Activated naive CD4-positive, alpha-beta T cell treated with Interleukin-2 at 50 U/mL for 16 hours (primary cell): ENCODE measurements at places on chromosomes 13 and 19.
A peak's percentile ranks its signal among the peaks of the same experiment; 100 is the strongest.

- peak; percentile 29 for DNase-seq
Observed at GRCh38 chr19:51123381-51123800, 1.3 kb upstream of the SIGLEC9 start.

- DNase-seq = no peak
Observed at GRCh38 chr13:45332831-45333219, 8.2 kb downstream of the TPT1 start.

GRCh38 chr19:11382898-11383705, 1.0 kb downstream of the EPOR start:
- DNase-seq = peak; percentile 40

GRCh38 chr13:112809332-112810315, 119.8 kb downstream of the ATP11A start:
- no peak for DNase-seq

- DNase-seq = no peak
Observed at GRCh38 chr19:14507704-14508542, 10.3 kb downstream of the DNAJB1 start.

GRCh38 chr13:45048890-45049407, 59.6 kb downstream of the GPALPP1 start:
- no peak for DNase-seq

GRCh38 chr13:110574161-110574560, 12.6 kb upstream of the RAB20 start:
- DNase-seq = no peak

DNA sequence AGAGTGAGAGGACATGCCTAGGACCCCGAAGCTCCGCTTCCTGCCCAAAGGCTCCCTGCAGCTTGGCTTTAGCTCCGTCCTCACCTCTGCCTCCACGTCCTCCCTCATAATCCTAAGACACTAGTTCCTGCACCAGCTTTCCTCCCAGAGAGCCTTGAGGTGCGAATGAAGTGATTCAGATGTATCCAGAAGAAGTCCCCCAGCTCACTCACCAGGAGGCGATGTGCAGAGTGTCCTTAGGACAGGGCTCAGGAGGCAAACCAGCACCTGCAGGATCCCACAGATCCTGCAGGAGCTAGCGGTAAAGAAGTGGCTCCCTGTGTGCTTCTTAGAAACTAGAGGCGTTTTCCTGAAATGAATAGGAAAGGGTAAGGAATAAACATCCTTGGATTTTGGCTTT, 109.7 kb downstream of the HSPH1 start:
- DNase-seq = no peak

DNA sequence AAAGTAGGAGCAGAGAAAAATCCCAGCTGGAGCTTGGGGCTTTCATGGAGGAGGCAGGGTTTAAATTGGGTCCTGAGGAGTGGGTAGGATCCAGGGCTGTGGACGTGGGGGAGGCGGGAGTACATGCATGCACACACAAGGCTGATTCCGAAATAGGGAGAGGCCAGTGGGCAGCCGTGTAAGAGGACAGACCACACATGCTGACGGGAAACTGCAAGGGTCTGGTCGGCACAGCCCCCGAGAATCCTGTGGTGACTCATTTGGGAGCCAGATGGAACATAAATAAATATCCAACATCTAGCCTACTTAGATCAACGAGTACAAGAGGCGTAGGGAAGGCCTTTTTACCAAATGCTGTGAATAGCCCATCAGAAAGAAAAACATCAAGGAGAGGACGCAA, 216.3 kb upstream of the ZNF507 start:
- DNase-seq = no peak

- no peak for DNase-seq
Observed at GRCh38 chr19:35281303-35281702, 1.0 kb upstream of the HAMP start.

DNA sequence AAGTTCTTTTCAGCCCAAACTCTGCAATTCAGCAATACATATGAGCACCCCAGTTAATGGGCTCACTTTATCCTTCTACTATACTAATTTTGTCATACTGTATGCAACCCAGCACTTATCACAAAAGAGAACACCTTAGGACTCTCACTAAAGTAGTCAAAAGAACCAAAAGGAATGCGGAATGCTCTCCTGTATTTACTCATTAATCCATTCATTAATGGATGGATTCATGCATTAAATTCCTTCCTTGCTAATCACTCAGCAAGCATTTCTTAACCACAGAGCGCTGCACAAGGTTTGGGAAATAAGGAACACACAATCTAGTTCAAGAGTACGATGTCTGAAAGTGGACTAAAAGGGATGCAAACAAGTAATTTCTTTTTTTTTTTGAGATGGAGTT, 12.8 kb upstream of the DOCK9 start:
- DNase-seq = no peak

DNA sequence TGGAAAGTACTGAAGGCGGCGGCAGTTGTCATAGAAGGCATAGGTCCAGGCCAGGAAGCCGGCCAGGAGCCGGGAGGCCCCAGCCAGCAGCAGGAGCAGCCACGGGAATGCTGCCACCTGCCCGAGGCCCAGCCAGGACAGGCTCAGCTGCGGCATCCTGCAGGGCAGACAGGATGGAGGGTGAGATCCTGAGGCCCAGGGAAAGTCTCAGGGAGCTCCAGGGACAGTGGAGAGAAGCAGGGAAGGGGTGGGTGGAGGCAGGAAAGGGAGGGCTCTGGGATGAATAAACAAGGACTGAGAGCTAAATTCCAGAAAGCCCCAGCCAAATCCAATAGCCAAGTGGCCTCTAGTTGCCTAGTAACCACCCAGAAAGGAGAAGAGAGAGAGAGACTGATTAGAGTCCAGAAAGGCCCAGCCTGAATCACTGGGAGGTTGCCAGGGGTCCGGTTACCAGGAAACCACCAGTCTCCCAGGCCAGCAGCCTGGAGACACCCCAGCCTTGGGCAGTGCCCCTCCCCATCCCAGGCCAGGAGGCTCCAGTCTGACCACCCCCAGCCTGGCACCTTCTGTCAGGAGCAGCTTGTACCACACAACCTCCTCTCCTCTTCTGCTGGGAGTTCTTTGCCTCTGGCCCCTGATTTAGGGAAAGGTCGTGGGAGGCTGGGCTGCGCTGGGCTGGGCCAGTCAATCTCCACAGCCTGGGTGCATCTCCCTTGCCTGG, 7.5 kb upstream of the OR10H5 start:
- no peak for DNase-seq

DNA sequence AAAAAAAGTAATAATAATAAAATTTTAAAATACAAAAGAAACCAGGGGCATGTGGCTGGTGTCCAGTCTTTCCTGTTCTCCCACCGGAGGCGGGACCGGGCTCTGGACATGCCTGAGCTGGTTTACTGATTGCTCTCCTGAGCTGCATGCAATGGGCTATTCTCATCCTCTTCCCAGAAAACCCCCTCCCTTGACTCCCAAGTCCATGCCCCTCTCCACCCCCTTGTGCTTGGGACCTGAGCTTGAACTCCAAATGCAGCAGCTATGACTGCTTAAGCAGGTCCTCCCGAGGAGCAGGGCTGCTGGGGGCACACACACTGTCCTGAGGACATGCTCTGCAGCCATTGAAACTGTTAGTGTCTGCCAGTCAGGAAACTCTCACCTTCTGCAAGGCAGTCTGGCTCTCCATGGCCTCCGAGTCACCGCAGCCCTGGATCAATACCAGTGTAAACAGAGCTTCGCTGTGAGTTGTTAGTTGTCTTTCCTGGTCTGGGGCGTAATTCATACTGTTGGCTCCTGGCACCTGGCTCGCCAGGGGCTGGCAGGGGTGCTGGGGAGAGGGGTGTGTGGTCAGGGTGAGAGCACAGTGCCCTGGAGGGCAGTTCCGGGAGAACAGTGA, 41.6 kb upstream of the CHST8 start:
- no peak for DNase-seq

DNA sequence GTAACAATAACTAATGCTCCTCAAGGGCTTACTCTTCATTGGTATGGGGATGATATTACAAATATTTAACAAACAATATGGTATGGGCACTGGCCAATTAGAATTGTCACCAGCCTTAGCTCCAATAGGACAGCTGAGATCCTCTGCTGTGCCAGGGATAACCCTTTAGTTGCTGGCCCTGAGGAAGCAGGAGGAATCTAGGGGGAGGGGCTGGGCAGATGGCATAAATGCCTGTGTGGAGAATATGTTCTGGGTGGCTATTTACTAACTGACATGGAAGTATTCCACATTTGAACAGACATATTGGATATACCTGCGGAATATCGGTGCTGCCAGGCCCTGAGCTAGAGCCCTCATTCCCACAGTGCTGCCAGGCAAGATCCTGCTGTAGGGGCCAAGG, 16.6 kb upstream of the LRCH1 start:
- DNase-seq = no peak

GRCh38 chr19:49570997-49571676, 9.2 kb downstream of the NOSIP start:
- DNase-seq = no peak

DNA sequence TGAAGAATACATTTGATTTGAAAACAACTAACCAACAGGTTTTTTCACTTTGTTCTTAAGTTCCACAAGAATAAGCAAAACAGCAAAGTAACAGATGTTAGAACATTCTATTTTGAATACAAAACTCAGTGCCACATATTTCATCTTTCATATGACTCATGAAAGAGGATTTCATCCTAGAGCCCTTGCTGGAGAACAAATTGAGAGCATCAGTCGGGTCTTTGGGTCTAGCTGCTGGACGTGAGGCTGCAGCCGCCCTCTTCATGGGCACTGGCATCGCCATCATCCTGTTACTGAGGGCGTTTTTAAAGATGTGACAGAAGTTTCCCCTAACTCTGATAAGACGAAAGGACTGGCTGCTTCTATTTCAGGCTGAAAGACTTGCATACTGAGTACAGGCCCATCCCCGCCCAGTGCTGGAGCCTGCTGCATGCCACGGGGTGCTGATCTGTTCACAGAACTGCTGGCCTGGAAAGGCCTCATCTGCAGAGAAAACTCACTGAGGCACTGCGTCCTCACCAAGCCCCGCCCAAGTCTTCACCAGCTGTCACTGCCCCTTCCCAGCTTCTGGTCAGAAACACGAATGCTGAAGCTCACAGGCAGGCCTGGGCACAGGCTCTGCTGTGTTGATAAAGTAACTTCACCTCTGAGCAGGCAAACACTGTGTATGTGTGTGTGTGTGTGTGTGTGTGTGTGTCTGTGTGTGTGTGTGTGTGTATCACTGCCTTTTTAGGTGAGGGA, 101.4 kb downstream of the TUBGCP3 start:
- no peak for DNase-seq

- DNase-seq = peak; percentile 51
Observed at GRCh38 chr19:2060884-2061494, 9.9 kb upstream of the MKNK2 start.

- no peak for DNase-seq
Observed at GRCh38 chr19:57106722-57107235, 13.0 kb upstream of the USP29 start.

DNA sequence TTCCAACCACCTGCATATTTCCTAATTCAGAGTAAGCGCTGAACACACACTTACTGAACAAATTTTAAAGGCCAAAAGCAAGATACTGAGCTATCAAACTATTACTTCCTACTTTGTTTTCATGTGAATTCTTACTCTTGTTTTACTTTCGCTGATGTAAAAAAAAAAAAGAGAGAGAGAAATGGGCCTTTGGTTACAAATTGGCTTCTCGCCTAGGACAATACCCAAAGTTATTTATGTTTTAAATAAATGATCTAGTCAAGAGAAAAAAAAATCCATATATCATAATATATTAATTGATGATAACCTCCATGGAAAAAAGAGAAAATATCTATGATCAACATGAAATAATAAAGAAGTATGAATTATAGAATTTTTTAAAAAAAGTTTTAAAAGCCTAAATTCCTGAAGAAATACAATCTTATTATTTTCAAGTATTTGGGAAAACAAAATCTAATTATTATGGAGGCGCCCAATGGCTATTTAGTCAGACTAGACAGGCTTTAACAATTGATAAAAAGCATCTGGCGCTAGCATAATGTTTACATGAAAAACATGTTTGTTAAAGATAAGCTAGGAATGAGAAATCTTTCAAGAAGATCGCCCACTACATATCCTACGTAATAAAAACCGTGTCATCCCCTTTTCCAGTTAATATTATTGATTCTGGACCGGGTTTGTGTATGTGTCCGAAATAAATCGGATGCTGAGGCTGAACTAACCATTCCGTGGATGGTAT, 9.0 kb downstream of the COL4A1 start:
- DNase-seq = no peak

DNA sequence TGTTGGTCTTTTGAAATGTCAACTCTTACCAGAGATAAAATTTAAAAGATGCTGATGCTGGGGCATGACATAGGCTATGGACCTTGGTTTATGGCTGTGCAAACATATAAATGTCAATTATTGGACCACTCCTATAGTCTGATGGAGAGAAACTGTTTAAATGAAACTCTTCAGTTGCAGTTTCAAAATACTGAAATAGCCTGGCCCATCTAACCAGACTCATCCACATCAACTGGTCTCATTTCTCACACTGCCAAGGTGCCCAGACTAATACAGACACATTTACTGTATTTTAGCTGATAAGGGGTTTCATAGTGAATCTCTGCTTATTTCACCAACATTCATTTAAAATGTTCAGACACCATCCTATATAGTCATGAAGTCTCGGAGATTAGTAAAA, 19.9 kb downstream of the SERPINE3 start:
- DNase-seq = no peak

DNA sequence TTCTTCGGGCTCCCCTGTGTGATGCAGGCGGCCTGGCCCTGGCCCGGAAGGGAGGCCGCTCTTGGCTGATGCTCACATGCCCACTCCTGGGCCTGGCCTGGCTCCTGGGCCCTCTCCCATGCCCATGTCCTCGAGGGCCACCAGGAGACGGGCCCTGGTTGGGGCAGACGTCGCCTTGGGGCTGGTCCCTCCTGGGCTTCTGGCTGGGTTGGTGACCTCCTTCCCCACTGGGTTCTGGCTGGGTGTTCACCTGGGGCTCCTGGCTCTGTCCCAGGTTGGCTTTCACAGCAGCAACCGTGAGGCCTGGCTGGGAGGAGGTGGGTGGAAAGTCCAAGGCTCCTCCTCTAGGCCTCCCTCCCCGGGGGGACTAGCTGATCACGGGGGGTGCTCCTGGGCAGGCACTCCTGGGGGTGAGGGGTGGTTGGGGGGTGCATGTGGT, 15.5 kb upstream of the SLC7A10 start:
- no peak for DNase-seq

DNA sequence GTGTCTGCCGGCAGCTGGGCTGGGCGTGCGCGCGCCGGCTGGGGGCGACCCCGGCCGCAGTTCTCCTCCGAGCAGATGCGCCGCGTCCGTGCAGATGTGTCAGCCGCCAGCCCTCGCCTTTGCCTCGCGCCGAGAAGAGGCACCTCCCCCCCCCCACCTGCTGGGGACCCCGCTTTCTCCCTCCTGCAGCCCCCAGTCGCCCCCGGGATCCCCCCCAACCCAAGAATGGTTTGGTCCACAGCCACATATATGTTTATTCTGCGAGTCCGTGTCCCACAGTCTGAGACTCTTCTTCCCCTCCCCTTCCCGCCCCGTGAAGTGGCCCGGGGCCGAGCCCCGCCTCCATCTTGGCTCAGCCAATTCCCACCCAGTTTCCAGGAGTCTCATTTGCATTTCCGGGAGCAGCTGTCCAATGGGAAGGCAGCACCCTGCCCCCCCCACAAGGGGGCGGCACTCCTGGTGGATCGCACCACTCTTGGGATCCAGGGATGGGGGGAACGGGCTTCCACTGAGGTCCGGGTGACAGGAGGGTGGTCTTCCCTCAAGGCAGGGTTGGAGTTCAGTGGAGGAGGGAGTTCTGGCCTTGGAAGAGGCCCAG, 8.6 kb downstream of the ISOC2 start:
- peak; percentile 34 for DNase-seq
